ENCODE measurements at places on chromosomes 6 and 20.

GRCh38 chr6:139698526-139699176 is 324.2 kb upstream of the CITED2 start:
- DNase-seq: no peak

- no peak for DNase-seq
These were observed 171.8 kb upstream of the AKAP12 start for GRCh38 chr6:151067684-151068596.

DNA sequence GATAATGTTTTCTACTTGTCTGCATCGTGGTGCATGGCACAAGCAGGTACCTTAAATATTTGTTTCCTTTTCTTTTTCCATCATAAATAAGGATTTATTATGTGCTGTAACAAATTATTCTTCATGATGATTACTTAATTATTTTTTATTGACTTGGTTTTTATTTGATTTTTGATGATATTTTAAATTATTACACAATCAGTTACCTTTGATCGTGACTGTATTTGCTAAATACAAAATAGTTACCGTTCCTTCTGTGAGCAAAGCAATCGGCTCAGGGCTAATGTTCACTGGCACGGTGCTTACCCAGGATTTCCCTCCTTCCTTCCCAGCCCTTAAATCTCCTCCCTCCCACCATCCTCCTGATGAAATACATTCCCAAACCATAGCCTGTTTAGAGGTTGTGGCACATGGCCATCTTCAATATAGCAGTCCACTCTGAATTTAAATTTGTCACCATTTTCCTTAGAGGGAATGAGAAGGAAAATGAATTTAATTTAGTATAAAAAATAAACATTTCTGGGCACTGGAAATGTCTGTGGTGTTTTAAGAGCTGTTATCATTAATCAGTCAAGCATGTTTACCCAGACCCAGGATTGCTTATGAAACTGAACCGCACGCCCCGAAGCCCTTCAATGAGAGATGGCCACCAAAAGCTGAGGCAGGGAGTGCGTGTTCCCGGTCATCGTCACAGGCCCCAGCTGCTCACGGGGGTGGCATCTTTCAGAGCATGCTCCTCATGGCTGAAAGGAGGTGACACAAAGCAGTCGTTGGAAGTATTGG is 23.0 kb upstream of the EXOC2 start:
- no peak for DNase-seq

GRCh38 chr6:26478100-26478984 is 20.6 kb downstream of the BTN2A1 start:
- DNase-seq: no peak

DNA sequence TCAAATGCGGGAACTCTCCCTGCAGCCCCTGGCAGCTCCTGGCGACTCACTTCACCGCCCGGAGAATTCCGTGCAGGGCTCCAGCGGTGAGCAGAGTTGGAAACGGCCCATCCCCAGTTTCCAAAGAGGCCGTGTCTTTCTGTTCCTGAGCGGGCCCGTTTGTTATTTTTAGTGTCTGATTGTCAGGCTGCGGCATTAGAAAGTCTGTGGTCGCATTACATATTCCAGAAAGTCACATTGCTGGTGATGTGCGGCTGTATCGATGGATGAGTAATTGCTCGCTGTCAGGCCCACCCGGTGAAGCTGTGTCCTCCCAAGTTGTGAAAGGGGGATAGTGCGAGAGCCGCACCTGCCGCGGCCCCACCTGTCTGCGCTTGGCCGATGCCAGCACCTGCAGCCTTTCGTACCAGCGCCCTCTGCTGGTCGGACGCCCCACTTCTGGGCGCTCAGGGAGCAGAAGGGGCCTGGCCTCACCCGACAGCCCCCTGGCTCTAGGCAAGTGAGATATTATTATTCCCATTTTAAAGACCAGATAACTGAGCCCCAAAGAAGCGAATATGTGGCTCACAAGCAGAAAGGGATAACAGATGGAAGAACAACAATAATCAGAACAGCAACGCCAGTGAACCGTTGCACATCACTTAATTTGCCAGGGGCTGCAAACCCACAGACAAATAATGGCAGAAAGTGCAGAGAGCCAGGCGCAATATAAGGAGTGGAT is 244.9 kb downstream of the TSHZ2 start:
- peak; percentile 88 for DNase-seq

- DNase-seq: no peak
These were observed 350 bp downstream of the HELZ2 start for GRCh38 chr20:63573647-63574131.

DNA sequence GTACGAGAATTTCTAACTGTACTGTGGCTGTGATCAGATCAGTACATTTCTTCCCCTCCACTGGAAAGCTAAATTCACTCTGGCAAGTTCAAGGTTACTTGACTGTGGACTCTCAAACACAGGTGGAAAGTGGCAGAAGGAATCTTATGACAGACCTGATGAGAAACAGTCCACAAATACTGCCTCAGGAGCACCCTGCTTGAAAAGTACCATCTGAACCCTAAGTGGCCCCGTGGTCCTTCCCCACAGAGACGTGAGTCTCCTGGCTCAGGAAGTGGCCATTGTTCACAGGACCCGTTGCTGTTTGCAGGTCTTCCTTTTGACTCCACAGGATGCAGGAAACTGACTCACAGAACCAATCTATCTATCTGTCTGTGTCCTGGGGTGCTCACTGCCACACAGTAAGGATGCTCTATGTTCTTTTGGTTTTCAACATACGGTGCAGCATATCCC is 47.5 kb upstream of the NHSL1 start:
- DNase-seq: no peak

DNA sequence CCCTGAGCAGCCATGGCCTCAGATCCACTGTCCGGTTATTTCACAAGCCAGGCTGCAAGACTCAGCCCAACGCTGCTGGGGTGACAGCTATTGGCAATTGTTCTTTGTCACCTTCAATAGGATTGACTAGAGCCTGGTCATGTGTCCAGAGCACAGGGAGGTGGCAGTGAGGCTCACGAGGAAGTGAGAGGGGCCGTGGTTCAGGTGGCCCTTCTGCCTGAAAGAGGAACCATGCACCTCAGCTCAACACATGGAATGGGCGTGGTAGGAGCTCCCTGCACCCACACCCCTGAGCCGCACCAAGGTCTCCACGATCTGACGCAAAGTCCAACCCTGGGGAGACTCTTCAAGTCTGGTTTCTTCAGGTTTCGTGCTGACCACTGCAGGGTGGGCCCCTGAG is 184.8 kb upstream of the CDH4 start:
- DNase-seq: no peak

- no peak for DNase-seq
These were observed 118.4 kb downstream of the DTNBP1 start for GRCh38 chr6:15544321-15544900.

DNA sequence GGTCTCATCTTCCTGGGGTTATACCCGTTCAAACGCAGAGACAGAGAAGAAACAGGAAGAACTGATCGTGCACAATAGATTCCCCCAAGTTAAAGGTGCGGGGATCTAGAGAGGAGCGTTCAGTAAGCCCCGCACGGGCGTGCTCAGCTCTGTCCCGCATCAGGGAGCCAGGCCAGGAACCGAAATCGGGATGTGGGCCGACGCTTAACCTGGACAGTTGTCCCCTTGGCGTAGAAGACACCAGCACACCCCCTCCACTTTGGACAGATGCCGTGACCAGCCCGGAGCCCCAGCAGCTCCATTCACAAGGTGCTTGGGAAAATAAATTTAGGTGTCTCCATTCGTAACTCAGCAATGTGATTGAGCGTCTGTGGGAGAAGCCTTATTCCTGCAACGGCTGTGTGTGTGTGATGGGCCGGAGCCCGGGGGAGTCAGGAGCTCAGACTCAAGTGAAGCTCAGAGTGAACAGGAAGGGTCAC is 24.0 kb upstream of the GATA5 start:
- DNase-seq: no peak

Data from stimulated activated CD4-positive, alpha-beta T cell treated with anti-CD3 and anti-CD28 coated beads, Interleukin-4, amount 100 ng/mL, for 24 hours (primary cell).